ENCODE measurements at places on chromosomes 6 and 20. TPM values are rescaled to one million over a fixed set of nuclear protein-coding genes. Genes with fewer than 3 reads are reported as not detected.

KCNK15 gene
- total RNA-seq = 0.50 TPM

FAM209B gene
- total RNA-seq = 1.5 TPM

PLEKHG1 gene
- 0.29 TPM for total RNA-seq

SLC12A5 gene
- not detected for total RNA-seq

- DNase-seq = no peak
- no peak overlapping the region for H3K27ac ChIP-seq
- no peaks in the 10 kb centered on the region for H3K36me3 ChIP-seq
- H3K4me3 ChIP-seq = no peak overlapping the region
- H3K4me1 ChIP-seq = no peaks in the 10 kb centered on the region
Observed at GRCh38 chr20:45581702-45582101, 2.6 kb upstream of the WFDC8 start.

DNA sequence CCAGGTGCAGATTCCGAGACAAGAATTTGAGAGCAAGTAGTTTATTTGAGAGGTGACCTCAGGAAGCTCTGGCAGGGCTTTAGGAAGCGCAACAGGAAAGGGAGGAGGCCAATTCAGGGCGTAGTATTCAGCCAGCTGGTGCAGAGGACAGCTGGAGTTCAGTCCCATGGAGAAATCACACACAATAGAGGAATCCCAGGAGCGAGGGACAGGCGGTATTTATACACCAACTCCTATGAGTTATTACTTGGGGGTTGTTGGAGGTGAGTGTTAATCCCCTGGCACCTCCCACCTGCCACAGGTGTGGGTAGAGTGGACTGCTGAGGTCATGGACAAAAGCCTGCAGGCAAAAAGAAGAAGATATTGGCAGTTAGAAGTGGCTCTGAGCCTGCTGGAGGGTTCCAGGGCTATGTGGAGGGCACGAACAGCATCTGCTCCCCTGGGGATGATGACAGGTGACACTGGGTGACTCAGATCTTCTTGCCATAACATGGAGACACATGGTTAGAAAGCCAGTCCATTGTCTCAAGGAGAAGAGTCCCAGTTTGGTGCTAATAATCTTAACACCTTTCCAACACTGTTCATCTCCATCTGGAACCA, 13.9 kb upstream of the SULF2 start:
- no peak for DNase-seq
- H3K27ac ChIP-seq = no peak overlapping the region
- H3K36me3 ChIP-seq = no peaks in the 10 kb centered on the region
- H3K4me3 ChIP-seq = no peak overlapping the region
- no peaks in the 10 kb centered on the region for H3K4me1 ChIP-seq

DNA sequence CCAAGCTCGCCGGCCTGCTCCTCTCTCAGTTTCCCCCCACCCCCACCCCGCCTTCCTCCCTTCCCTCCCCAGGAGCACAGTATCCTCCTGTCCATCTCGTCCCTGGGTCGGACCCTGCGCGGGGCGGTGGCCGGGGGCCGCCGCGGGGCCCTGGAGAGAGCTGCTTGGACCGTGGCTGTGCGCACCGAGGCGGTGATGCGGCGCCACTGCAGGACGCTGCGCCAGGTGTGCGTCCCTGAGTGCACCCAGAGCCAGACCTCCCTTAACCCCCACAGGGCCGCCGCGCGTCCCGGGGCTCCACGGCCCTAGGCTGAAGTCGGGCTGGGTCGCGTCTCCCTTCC, 2.2 kb downstream of the C20orf204 start:
- no peaks in the 10 kb centered on the region for H3K27me3 ChIP-seq
- H3K36me3 ChIP-seq = no peaks in the 10 kb centered on the region
- DNase-seq = no peak
- no peak overlapping the region for H3K27ac ChIP-seq

GRCh38 chr6:85594197-85594930, 706 bp upstream of the SNX14 start:
- H3K4me3 ChIP-seq = peak overlapping the region; percentile 97
- peak; percentile 61 for DNase-seq
- H3K4me1 ChIP-seq = peaks cover 45% of the 10 kb centered on the region

- H3K27me3 ChIP-seq = peaks cover 21% of the 10 kb centered on the region
- no peak for DNase-seq
- H3K4me3 ChIP-seq = no peak overlapping the region
- no peaks in the 10 kb centered on the region for H3K36me3 ChIP-seq
- no peaks in the 10 kb centered on the region for H3K4me1 ChIP-seq
- no peak overlapping the region for H3K27ac ChIP-seq
Observed at GRCh38 chr6:17497535-17498095, 102.5 kb upstream of the FAM8A1 start.

GRCh38 chr20:51562332-51563173, 20.0 kb upstream of the NFATC2 start:
- H3K27me3 ChIP-seq = peaks cover 27% of the 10 kb centered on the region
- no peak overlapping the region for H3K27ac ChIP-seq
- H3K4me3 ChIP-seq = peak overlapping the region; percentile 61
- DNase-seq = no peak
- no peaks in the 10 kb centered on the region for H3K36me3 ChIP-seq

DNA sequence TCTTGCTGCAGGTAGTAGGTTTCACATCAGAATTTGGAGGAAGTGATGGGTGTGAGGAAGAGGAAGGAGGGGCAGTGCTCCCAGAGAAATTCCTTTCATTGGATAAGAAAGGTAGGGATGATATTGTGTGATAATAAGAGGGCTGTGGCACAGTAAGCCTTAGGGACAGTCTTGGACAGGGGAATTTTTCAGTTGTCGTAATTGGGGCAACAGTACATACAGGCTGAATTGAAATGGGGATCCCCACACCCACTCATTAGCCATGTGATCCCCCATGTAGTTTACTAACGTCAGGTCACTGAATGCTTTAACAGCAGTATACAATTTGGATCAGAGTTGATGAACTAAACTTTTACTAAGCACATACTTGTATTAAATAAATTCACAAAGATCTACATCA, 79.4 kb downstream of the FOXO3 start:
- no peak for DNase-seq
- peaks cover 48% of the 10 kb centered on the region for H3K4me1 ChIP-seq
- H3K36me3 ChIP-seq = no peaks in the 10 kb centered on the region
- no peaks in the 10 kb centered on the region for H3K27me3 ChIP-seq
- peak overlapping the region; percentile 21 for H3K27ac ChIP-seq

DNA sequence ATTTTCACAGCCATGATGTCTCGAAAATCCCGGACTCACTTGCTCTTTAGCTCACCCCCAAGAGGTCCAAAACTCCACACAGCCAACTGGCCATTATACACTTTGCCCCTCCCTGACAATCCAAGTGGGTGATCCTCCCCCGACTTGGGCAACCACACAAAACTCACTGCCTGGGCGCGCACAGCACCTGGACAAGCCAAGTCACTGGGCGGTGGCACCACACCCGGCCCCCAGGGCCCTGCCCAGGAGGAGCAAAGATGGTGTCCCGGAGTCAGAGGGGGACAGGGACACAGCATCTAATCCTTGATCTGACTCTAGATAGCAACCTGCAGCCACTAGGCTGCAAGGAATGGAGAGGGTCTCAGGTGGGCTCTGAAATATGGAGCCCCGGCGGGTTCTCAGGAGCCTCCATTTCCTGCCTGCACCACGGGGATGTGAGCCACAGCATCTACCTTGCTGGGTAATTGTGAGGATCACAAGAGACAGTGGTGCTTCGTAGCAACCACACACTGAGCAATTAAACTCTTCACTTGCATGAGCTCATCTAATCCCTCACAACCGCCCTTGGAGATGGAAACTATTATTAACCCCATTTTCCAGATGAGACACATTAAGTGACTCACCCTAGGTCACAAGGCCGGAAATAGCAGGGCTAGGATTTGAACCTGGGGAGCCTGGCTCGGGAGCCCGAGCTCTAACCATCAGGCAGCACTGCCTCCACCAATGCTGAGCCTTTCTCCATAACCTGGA, 66.6 kb downstream of the BMP7 start:
- DNase-seq = no peak
- H3K4me3 ChIP-seq = no peak overlapping the region
- no peak overlapping the region for H3K27ac ChIP-seq
- no peaks in the 10 kb centered on the region for H3K4me1 ChIP-seq

GRCh38 chr20:34621036-34621343, 55.9 kb downstream of the PIGU start:
- peaks cover 8% of the 10 kb centered on the region for H3K36me3 ChIP-seq
- H3K27ac ChIP-seq = peak overlapping the region; percentile 23
- DNase-seq = no peak
- peak overlapping the region; percentile 38 for H3K4me3 ChIP-seq
- H3K4me1 ChIP-seq = peaks cover 23% of the 10 kb centered on the region

DNA sequence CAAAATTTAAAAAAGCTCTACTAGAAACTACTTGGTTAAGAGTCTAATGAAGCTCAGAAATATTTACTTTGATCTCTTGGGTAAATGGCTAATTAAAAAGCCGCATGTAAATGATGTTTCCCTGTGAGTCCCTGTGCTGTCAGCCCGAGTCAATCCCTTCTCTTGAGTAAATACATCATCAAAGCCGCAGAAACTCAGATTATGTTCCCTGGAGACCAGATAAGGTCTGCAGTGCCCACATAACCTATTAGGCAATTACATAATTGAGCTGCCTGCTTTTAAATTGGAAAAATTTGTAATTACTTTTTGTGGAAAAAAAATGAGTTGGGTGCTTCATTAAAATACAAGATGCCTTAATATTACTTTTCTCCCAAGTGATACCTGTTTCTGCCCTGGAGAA, 83.1 kb downstream of the KIZ start:
- peaks cover 6% of the 10 kb centered on the region for H3K36me3 ChIP-seq
- H3K4me1 ChIP-seq = peaks cover 6% of the 10 kb centered on the region
- H3K4me3 ChIP-seq = no peak overlapping the region
- no peaks in the 10 kb centered on the region for H3K27me3 ChIP-seq
- no peak overlapping the region for H3K27ac ChIP-seq
- DNase-seq = no peak

DNA sequence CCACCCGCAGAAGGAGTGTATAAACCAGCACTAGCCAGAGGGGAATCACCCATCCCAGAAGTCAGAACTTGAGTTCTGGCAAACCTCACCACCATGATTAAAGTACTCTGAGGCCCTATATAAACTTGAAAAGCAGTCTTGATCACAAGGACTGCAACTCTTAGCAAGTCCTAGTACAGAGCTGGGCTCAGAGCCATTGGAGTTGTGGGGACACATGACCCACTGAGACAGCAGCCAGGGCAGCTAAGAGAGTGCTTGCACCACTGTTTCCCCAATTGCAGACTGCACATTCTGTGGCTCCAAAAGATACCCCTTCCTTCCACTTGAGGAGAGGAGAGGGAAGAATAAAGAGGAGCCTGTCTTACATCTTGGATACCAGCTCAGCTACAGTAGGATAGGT, 4.7 kb upstream of the MCM9 start:
- peaks cover 10% of the 10 kb centered on the region for H3K4me1 ChIP-seq
- no peak overlapping the region for H3K27ac ChIP-seq
- H3K36me3 ChIP-seq = peaks cover 27% of the 10 kb centered on the region
- no peak for DNase-seq

DNA sequence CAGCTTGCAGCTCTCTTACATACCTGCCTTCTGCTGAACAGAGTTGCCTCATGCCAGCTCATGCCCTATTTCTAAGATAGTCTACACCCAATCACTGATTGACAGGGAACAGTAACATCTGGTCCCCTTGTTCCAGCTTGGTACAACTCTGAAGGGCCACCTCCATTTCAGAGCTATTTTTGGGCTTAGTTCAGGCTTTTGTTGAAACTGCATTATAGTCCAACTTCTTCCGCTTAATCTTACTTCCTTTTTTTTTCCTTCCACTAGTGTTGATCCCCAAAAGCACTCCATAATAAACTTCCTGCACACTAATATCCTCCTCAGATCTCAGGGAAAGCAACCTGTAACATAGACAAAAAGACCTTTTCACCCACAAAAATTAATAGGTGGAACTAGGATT, 65.7 kb upstream of the TNFRSF21 start:
- no peak overlapping the region for H3K4me3 ChIP-seq
- H3K27me3 ChIP-seq = peaks cover 25% of the 10 kb centered on the region
- no peaks in the 10 kb centered on the region for H3K36me3 ChIP-seq
- DNase-seq = no peak

Measured in natural killer cell treated with Interleukin-12 subunit alpha and Interleukin-12 subunit beta and Interleukin-15 and Interleukin-18, amount 100 ng/mL, for 72 hours (primary cell).